ENCODE measurements at places on chromosomes 1 and 21.
A peak's percentile ranks its signal among the peaks of the same experiment; 100 is the strongest.

DNA sequence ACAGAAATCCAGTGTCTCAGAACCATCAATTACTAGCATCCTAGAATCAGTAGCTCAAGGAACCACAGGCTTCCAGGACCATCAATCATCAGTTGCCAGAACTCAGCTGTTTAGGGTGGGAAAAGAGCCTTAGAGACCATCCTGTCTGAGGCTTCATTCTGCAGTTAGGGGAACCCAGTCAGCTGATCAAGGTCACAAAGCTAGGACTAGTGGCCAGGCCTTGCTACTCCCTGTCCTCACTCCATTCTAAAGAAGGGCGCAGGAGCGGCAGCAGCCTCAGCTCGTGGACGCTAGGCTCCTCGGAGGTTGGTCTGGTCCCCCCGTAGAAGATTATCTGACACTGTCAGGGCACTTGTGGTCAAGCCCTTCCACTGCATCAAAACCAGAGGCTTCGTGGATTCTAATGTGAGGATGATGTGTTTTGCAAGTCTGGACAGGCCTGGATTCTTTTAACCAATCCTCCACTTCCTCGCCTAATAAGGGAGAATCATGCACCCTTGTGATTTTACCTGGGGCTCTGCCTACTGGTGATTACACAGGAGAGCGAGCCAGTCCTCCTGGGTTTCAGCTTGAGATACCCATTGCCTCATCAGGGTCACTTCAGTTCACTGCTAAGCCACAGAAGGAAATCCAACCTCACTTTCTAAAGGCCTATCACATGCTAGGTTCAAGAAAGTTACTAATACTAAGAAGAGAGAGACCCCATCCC is 41.7 kb upstream of the IFFO2 start:
- no peak for DNase-seq

DNA sequence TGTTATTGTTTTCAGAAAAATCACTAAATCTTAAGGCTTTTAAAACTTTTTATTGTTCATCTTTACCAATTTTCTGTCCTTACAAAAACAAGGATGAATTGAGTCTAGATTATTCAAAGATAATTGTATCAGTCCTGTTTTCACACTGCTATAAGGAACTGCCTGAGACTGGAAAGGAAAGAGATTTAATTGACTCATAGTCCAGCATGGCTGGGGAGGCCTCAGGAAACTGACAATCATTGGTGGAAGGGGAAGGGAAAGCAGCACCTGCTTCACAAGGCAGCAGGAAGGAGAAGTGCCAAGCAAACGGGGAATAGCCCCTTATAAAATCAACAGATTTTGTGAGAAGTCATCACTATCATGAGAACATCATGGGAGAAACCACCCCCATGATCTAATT is 455.6 kb upstream of the ZP4 start:
- no peak for DNase-seq

GRCh38 chr21:43973634-43973955 is 38.5 kb upstream of the TRAPPC10 start:
- DNase-seq: no peak

DNA sequence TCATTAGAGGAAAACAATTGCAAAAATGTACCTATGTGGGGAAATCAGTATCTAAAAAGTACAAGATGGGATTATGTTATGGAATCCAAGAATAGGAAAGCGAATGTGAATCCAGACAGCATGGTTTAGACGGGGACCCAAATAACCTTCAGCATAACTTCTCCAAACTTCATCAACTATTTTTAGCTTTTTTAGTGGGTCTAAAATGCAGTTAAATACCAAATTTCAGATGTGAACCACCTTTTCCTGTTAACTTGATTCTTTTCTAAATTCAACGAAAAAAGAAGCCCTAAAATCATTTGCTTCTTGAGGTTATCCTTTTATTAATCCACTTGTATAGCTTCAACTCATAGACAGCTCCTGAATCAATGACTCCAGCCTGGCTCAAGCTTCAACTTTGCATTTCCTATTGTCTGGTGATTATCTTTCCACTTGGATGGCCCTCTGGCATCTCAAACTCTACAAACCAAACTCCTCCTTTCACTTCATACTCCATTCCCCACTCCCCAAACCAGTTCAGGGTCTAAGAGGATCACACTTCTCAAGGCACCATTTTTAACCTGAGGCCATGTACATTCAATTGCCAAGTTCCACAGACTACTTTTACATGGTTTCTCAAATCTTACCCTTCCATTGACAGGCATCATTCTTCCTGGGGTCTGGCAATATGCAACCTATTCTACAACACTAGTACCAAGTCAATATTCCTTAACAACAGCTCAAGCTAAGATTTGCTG is 7.4 kb downstream of the ERRFI1 start:
- no peak for DNase-seq

GRCh38 chr1:203296460-203297073 is 8.8 kb upstream of the BTG2 start:
- DNase-seq: no peak

GRCh38 chr1:93703643-93704042 is 22.0 kb upstream of the BCAR3 start:
- no peak for DNase-seq

- DNase-seq: peak; percentile 15
These were observed 34.7 kb downstream of the RGSL1 start for GRCh38 chr1:182484531-182485257.

DNA sequence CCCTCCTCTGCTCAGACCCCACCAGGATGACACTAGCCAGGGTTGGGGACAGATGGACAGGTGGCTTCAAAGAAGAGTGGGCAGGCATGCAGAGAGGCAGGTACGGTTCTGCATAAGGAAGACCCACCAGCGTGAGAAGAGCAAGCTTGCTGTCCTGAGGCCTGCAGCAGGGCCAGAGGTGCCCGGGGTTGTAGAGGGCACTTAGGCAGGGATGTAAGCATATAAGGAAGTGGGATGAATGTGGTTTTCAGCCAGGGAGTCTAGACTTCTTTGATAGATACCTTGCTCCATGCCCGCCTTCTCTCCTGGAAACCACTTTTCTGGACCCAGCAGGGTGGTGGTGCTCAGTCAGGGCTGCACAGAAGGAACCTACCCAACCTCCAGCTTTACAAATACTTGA is 1.4 kb downstream of the TTC39A start:
- no peak for DNase-seq

DNA sequence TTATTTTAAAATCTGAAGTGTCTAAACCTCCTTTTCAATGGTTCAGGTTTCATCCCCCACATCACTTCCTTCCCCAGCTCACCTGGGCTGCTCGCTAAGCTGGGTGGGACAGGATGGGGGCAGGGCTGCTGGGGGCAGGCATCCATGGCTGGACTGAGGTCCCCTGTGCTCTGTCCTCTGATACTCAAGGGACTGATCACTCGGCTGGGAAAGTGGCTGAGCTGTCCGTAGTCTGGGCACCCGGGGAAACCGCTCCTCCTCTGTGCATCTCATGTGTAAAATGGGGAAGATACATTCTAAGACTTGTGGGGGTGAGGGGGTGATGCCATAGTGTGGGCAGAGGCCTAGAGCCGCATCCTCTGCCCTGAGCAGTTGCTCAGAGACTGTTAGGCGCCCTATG is 411.2 kb downstream of the MATN1 start:
- DNase-seq: no peak

DNA sequence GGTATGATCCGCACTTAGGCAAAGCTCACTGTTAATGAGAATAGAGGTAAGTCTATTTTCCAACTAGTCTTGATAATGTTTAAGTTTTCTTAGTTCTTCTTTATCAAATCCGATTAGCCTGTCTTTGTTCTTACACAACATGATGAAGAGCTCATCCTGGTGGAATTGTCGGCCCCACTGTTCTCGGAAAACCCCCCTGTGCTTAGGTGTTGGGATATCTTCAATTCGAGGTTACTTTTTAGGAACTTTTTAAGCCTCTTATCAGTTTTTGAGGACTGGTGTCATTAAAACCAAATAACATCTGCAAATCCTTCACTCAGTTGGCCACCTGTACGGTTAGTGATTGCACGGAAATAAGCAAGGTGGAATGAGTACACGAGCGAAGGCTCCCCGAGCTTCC is 60.7 kb upstream of the KIF26B start:
- no peak for DNase-seq

DNA sequence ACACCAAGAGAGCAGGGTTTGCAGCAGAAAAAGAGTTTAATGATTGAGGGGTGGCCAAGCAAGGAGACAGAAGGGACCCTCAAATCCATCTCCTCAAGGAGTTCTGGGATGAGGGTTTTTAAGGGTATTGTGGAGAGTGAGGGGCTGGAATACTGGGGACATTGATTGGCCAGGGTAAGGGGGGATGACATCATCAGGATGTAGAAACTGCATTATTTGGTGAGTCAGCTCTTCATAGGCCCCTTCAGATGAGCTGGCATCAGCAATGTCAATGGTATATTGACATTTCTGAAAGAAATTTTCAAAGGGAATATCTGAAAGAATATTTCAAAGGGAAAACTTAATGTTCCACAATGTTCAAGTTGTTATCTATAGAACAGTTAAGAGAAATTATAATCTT is 168.1 kb upstream of the SNX7 start:
- DNase-seq: no peak

GRCh38 chr21:38720074-38720473 is 85.7 kb upstream of the ETS2 start:
- DNase-seq: no peak

DNA sequence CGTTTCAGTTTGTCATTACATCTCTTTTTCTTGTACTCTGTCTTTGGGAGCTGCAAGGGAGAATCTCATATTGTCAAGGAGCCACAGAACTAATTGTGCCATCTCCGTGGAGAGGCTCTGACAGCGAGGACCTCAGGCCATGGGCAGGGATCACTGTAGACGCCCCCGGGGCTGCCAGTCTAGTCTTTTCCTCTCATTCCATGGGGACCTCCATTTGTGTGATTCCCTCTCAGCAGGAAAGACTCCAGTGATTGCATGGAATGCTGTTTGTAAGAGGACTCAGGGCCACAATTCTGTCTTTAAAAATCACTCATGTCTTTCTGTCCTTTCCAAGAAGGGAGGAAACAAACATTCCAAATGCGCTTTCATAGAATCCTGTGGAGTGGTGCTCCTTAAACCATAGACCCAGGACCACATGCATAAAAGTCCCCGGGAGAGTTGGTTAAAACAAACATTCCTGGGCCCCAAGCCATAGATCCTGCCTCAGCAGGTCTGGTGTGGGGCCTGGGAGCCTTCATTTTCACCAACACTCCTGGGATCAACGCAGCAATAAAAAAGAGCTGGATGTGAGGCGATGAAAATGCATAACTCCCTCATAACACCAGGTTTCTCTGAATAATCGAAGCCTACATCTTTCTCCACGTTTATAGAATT is 104.5 kb downstream of the ZP4 start:
- no peak for DNase-seq

DNA sequence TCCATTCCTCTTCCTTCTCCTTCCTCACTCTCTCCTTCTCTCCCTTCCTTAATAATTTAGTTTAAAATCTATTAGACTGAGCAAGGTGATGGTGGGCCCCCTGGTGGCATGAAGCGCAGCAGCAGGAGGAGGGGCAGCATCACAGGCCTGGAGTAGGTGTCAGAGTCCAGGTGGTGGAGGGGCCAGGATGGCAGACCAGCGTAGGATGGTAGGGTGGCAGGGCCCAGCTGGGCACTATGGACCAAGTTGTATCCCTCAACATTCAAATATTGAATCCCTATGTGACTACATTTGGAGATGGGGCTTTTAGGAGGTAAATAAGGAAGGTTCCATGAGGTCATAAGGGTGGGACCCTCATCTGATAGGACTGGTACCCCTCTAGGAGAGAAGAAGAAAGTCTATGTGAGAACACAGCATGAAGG is 61.0 kb downstream of the WDR4 start:
- no peak for DNase-seq

GRCh38 chr1:180170546-180171151 is 16.0 kb downstream of the QSOX1 start:
- DNase-seq: no peak

Measured in iPS DF 19.7 (cell line).